Activated CD8-positive, alpha-beta T cell treated with anti-CD3 and anti-CD28 coated beads for 36 hours (primary cell): ENCODE measurements at places on chromosomes 7 and 10. TPM values are rescaled to one million over a fixed set of nuclear protein-coding genes. Genes with fewer than 3 reads are reported as not detected.

- DNase-seq, result no peak
Observed at GRCh38 chr7:50801907-50802306, 19.2 kb upstream of the GRB10 start.

- no peak for DNase-seq
Observed at GRCh38 chr10:78502210-78502936, 468.7 kb downstream of the RPS24 start.

- peak; percentile 63 for DNase-seq
Observed at GRCh38 chr10:7819121-7819460, 786 bp downstream of the TAF3 start.

- DNase-seq, result peak; percentile 91
Observed at GRCh38 chr7:129780257-129780973, 168.9 kb downstream of the NRF1 start.

Gene NUTM2D
- total RNA-seq, result 0.74 TPM

Gene TMEM248
- 66.7 TPM for total RNA-seq
